ENCODE measurements at places on chromosomes 13 and 19.

DNA sequence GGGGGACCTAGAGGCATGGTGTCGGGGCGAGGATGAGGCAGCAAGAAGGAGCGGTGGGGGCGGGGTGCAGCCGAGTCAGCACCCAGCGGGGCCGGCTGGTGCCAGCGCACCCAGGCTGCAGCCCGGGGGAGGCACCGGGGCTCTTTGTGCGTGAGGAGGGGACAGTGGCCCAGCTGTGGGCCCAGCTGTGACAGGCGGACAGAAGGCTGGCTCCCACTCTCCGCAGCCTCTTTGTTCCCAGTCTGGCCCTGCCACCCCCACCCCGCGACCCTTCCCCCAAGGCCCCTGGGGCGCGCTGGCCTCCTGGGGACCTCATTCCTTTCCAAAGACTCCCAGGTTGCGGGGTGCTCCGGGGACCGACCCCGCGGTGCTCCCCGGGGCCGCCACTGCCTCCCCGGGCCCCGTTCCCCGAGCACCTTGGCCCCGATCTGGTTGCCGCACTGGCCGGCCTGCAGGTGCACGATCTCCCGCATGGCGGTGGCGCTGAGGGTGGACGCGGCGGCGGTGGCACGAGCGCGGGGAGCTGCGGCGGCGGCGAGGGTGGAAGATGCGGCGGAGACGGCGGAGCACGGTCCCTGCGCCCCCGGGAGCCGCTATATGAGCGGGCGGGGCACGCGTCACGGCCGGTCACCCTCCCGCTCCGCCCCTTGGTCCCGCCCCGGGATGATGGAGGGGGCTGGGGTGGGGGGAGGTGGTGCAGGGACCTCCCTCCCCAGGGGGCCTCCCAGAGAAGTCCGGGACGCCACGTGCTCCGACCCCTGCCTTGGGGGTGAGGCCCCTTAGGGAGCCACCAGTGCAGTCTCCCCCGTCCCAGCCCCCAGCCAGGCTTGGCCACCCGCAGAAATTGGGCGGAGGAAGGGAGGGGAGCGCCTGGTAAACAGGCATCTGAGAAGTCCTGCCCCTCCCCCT lies at the start of gene TUBB4A:
Gene TUBB4A (minus strand): TSS at position 570 of the 909 bp plus-strand sequence. CDS start 97 bp downstream, at position 473.
- no peak for DNase-seq

GRCh38 chr13:37181620-37182019 lies 76.2 kb upstream of the CSNK1A1L start:
- no peak for DNase-seq

GRCh38 chr13:41465241-41465847 lies 8.0 kb downstream of the RGCC start:
- DNase-seq = no peak

DNA sequence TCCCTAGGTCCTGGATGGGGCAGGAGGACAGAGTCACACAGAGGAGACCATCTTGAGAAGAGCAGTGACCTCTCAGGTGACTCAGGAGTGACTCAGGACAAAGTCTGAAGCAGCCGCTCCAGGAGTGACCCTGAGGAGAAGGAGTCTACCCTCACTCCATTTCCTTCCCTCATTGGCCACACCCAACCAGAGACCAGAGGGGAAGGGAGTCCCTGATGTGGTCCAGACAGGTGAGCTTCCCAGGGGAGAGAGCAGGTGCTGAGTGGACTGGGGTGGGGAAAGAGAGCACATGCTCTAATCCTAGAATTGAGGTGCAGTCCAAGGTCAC lies 75.5 kb upstream of the MEDAG start:
- DNase-seq = no peak

GRCh38 chr13:102028206-102028605 lies 373.6 kb downstream of the FGF14 start:
- no peak for DNase-seq

- DNase-seq = no peak
These were observed 1.9 kb downstream of the SIGLEC14 start for GRCh38 chr19:51644636-51645271.

All from NCI-H1694 (cell line).